ENCODE measurements at places on chromosomes 5 and 9.

DNA sequence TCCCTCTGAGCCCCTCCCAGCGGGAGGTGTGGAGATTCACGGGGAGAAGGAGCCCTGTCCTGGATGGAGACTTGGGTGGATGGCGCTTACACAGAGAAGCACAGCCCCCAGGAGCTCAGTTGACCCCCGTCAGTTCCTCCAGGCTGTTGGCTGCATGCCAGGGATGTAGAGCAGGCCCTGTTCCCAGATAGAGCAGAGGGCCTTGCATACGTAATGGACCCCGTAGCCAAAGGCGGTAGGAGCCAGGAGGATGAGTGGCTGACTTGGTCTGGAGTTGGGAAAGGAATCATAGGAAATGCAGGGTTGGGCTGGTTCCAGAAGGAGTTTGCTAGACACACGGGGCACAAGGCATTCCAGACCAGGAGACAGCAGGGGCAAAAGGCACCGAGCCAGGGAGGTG is 2.5 kb downstream of the PMPCA start:
- DNase-seq, result no peak

DNA sequence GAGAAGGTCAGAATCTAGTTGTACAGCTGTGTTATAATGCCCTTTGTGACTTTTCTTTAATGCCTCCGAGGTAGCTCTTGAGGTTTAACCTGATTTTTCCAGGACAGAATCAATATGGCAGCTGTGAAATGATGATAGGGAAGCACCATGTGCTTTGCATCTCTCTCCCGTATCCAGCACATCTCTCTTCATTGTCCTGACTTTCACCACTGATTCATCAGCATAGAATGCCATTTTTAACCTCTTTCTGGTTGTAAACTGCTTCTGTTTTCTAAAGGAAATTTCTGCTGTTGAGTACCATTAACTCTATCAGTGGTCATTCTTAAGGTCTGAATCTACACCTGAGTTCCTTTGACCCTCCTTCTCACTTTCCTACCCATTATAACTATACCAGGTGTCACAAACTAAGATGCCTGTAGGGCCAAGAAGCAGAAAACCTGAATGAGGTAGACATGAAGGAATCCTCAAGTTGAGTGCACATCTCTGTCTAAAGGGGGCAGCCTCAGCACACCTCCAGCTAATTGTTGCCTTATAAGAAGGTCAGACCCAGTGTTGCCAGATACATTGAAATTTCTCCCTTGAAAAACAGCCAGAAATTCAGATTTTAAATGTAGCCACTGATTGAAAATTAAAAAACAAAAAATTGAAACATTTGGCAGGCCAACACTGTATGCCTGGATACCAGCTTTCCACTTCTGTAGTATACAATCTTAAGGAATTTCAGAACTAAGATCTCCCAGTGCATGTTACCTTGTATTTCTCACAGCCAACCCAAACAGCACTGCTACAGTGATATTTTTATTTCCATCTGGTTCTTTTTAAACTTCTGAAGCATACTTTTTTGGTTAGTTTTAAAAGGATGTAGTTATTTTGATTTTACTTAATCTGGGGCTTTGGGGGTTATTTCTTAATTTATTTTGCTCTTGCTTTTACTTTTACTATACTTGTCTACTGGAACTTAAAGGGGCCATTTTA is 35.8 kb upstream of the TLX3 start:
- DNase-seq, result no peak

- DNase-seq, result no peak
Observed at GRCh38 chr9:99106044-99106375, 1.1 kb downstream of the TGFBR1 start.

- DNase-seq, result peak; percentile 72
Observed at GRCh38 chr5:108260117-108260857, 121.6 kb downstream of the FBXL17 start.

GRCh38 chr5:115262321-115263077 is at the start of gene PGGT1B:
Gene PGGT1B, minus strand, starts transcription at chr5:115262877. Its CDS starts 26 bp downstream, at chr5:115262851.
- peak; percentile 83 for DNase-seq

DNA sequence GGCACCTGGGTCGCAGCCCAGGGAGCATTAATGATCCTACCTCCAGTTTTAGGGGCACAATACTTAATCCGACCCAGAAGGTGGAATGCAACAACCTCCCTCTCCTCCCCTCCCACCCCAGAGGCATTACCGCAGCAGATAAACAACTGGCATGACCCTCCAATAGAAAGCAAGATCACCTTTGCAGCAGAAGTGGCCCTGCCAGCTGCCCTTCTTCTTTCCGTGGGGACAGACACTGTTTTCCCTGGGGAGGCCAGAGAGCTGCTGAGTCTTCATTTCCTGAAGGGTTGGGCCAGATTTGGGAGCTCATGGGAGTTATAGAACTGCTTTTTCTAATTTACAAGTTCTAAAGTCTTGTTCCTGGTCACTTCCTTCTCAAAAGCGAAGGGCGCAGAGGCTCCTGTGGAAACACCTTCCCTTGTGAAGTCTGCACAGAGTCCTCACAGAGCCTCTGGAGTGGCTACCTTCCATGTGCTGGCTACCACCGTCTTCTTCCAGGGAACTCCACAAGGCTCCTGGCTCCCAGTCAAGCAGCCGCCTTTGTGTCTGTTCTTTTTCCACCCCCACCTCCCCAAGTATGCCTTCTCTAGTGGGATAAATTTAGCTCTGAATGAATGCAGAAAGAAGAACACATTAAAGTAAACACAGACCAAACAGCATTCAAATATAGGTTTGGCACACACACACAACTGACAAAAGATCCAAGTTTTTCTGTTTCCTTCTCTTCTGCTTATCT is 8.0 kb upstream of the PALM2AKAP2 start:
- DNase-seq, result no peak

- no peak for DNase-seq
Observed at GRCh38 chr9:73149371-73150067, 2.1 kb upstream of the ANXA1 start.

All from stimulated activated CD4-positive, alpha-beta T cell treated with anti-CD3 and anti-CD28 coated beads, Interleukin-15, amount 100 ng/mL, for 24 hours (primary cell).